Mucosa of descending colon (tissue), 3 donors: ENCODE measurements at places on chromosomes 6 and 20. TPM values are rescaled to one million over a fixed set of nuclear protein-coding genes. Genes with fewer than 3 reads are reported as not detected.

The MUC22 gene
- total RNA-seq = not detected

The KCNK15 gene
- total RNA-seq = 0.43 TPM

The HTR1E gene
- total RNA-seq = not detected

The SEL1L2 gene
- not detected for total RNA-seq

The DEFB132 gene
- total RNA-seq = not detected

The AGER gene
- 6.3 TPM for total RNA-seq

The ATP6V1G2 gene
- total RNA-seq = 1.2 TPM

The LRRC1 gene
- total RNA-seq = 57.7 TPM
